Stimulated activated naive CD4-positive, alpha-beta T cell treated with Interleukin-2 at 50 U/mL for 16 hours (primary cell): ENCODE measurements at places on chromosomes 3 and 15.

DNA sequence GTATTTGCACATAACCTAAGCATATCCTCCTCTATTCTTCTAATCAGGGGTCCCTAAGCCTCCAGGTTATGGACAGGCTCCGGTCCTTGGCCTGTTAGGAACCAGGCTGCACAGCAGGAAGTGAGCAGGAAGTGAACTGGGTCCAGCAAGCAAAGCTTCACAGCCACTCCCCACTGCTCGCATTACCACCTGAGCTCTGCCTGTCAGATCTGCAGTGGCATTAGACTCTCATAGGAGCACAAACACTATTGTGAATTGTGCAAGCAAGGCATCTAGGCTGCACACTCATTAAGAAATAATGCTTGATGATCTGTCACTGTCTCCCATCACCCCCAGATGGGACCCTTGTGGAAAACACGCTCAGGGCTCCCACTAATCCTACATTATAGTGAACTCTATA lies 9.8 kb downstream of the MSL2 start:
- DNase-seq, result no peak

DNA sequence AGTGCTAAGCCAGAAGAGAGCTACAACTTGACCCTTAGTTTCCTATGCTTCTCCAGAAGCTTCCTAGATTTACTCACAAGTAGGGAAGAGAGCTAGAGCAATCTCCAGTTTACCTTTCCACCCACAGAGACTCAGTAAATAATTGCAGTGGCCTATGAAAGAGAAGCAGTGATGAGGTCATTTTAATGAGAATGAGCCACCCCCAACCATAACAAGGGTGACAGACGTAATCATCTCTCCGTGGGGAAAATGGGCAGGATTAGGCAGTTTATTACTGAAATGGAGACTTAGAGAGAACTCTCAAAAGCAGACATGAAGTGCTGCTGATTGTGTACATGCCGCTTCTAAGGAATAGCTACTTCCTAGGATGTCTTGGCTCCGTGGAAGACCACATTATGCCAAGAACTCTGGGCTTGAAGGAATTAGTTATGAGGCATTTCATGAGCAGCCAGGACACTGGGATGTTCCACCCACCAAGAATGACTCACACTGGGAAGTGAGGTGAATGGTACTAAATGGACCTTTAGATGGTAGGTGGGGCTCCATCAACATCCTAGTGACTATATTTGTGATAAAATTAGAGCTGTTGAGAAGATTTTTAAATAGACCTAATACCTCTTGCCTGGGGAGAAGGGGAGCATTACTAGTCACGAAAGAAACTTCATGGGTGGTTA lies 160.9 kb downstream of the EDEM1 start:
- no peak for DNase-seq

GRCh38 chr3:31534065-31534425 lies 1.3 kb downstream of the STT3B start:
- DNase-seq, result no peak

DNA sequence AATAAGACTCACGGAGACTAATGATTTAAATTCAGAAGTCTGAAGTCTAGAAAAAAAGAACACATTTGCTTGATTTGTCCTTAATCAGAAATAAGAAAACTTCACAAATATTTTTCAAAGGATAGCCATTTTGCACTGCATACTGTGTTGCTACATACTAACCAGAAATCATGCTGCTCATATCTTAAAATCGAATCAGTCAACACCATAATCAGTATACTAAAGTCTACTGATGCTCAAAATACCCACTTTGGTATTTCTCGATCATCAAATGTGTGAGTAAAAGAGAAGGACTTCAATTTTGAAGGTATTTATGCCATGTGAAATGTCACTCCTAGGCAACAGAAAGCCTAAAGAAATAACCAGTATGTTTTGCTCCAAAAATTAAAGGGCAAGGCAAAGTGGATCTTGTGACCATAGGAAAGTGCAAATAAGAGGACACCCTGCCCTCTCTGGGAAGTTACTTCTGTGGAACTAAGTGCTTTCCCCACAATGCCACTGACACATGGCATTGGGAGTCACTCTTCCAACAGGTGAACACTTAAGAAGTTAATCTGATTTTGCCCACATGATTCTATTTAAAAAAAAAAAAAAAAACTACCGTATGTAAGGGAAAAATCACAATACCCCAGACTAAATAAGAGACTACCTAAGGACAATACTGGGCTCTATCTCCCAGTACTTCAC lies 2.7 kb downstream of the LRIG1 start:
- no peak for DNase-seq
